ENCODE measurements at places on chromosomes 12 and 14.

- no peak for DNase-seq
Observed at GRCh38 chr12:101238800-101239329, 28.8 kb upstream of the SLC5A8 start.

- no peak for DNase-seq
Observed at GRCh38 chr14:27485193-27485592, 887.4 kb upstream of the NOVA1 start.

DNA sequence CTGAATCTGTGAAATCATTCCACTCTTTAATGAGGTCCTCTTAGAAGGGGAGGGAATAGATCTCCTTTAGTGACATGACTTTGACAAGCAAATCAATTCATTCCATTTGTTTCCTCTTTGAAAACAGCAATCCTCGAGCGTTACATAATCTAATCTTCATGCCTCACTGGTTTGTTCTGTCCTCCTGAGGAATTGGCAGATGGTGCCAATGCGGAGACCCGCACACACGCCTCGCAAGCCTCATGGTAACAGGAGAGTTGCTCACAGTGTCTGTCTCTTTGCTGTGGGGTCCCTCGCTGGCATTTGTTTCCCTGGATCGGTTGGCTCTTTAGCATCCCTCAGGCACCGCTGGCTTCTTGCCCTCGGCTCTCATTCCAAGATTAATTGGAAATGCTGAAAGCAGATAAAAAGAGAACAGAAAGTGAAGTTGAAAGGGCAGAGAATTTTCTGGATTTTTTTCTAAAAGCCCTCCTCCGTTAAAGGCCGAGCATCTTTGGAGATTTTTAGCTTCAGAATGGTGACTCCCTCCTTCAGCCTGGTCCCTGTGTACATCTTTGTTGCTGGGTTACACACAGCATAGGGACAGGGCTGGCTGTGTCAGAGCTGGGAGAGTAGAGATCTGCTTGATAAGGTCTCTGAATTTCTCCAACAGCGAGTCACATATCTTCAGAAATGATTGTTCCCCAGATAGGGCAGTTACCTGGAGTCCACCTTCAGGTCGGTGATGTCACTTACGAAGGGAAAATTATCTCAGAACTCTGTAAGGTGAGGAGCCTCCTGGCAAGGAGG lies 10.1 kb upstream of the CABP1 start:
- no peak for DNase-seq

- no peak for DNase-seq
Observed at GRCh38 chr12:70719672-70720420, 82.6 kb upstream of the PTPRB start.

DNA sequence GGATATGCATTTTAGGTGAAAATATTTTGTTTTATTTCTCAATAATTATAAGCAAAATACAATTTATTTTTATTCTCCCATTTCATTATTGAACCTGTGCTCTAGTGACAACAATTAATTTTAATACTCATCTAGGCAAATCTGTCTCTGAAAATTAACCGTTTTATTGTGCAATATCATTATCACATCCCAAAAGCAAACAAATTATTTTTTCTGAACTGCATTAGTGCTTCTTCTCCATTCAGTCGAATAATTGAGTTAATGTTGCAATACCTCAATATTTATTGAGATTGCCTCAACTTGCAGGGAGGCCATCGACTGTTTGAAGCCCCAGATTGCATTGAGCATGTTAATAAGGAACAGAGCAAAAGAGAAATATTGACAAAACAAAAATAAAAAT lies 303.2 kb upstream of the LRFN5 start:
- DNase-seq, result no peak

DNA sequence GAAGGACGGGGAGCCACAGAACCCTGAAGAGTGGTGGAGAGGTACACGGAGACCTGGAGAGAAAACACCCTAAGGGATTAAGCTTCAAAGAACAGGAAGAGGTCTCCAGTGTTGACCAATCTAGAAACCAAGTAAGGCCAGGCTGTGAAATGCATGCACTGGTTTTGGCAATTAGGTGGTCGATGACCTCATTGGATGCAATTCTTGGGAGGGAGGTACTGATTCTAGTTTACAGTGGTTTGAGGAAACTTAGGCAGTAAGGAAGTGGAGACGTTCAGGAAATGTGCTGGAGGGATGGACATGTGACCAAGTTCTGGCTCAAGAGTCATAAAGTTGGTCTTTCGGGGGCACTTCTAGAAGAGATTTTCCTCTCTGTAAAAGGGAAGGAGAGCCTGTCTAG lies 91.3 kb upstream of the CEP83 start:
- DNase-seq, result no peak

DNA sequence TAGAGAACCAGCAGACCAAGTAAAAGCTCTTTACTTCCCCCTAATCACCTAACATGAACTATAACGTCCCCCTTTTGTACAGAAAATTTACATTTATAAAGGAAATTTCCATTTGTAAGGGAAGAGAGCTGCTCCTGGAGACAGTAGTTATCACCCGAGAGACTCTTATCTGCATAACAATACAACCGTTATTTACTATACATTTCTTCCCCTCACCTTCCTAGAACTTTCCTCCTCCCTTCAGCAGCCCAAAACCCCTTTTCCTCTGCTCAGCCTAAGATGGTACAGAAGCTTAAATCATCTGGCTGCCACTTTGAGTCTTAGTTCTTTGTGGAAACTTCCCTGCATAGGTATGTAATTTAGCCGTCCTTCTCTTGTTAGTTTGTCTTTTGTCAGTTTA lies 40.4 kb upstream of the ETV6 start:
- DNase-seq, result no peak

DNA sequence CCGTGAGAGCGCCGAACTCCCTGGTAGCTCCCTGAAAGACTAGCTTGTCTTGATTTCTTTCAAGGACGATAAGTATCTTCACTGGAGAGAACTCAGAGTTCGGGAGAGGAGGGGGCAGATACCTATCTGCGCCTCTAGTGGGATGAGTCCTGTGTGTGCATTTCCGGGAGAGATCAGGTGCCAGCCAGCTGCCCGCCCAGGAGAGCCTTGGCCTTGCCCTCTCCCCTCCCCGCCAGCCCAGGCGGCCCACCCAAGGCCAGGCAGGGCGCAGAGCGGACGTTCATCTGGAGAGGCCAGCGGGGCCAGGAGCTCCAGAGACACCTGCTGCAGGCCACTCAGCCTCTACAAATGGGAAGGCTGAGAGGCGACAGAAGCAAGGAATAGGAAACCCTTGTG lies 1.0 kb downstream of the CD9 start:
- no peak for DNase-seq

GRCh38 chr12:107317751-107318555 lies 224.6 kb upstream of the CRY1 start:
- DNase-seq, result peak; percentile 79

- DNase-seq, result no peak
Observed at GRCh38 chr12:122203301-122204166, at the start of gene B3GNT4. Gene B3GNT4, plus strand, starts transcription at chr12:122203709. Its CDS starts 910 bp downstream, at chr12:122204619.
